Smooth muscle cell of bladder (primary cell): ENCODE measurements at places on chromosomes 5 and 9. TPM values are rescaled to one million over a fixed set of nuclear protein-coding genes. Genes with fewer than 3 reads are reported as not detected.

CDH9 gene
- total RNA-seq: 0.18 TPM in 1 of 2 replicates, not detected in the other

PDZD2 gene
- total RNA-seq: 0.43 and 0.46 TPM in 2 replicates

EXOSC2 gene
- total RNA-seq: 18.9 and 30.5 TPM in 2 replicates

DIPK1B gene
- 1.00 and 1.0 TPM in 2 replicates for total RNA-seq

TMCO6 gene
- 4.2 and 6.8 TPM in 2 replicates for total RNA-seq

AP3S1 gene
- total RNA-seq: 63.6 and 91.8 TPM in 2 replicates

SPATA31E1 gene
- total RNA-seq: not detected in 2 replicates

C9 gene
- total RNA-seq: 0.18 TPM in 1 of 2 replicates, not detected in the other

CCDC180 gene
- total RNA-seq: 1.7 TPM in 2 replicates

STPG3 gene
- total RNA-seq: not detected in 2 replicates

ENTREP1 gene
- not detected in 2 replicates for total RNA-seq

SUSD3 gene
- 1.1 and 1.6 TPM in 2 replicates for total RNA-seq

SPAG8 gene
- total RNA-seq: 0.71 and 1.2 TPM in 2 replicates

PCDHGC5 gene
- total RNA-seq: 1.3 and 2.6 TPM in 2 replicates

MAPKAP1 gene
- total RNA-seq: 70.4 and 111 TPM in 2 replicates

ZNF366 gene
- not detected in 2 replicates for total RNA-seq

C5orf58 gene
- total RNA-seq: not detected in 2 replicates

DAB2 gene
- total RNA-seq: 122 and 161 TPM in 2 replicates

ADAMTS6 gene
- total RNA-seq: 58.6 and 72.2 TPM in 2 replicates

PTGR1 gene
- total RNA-seq: 115 and 157 TPM in 2 replicates

IRGM gene
- total RNA-seq: under 0.01 TPM in 1 of 2 replicates, not detected in the other

EIF4EBP3 gene
- 0.85 and 1.7 TPM in 2 replicates for total RNA-seq

DNAH5 gene
- 0.09 and 2.3 TPM in 2 replicates for total RNA-seq

IL13 gene
- not detected in 2 replicates for total RNA-seq

CAVIN4 gene
- 0.57 and 1.1 TPM in 2 replicates for total RNA-seq

FOXD4L4 gene
- total RNA-seq: 0.14 and 0.18 TPM in 2 replicates

FIBCD1 gene
- total RNA-seq: 0.28 and 1.5 TPM in 2 replicates

SMIM15 gene
- total RNA-seq: 43.4 and 63.7 TPM in 2 replicates

HCN1 gene
- total RNA-seq: not detected in 2 replicates
